ENCODE measurements at places on chromosomes 12 and 14. TPM values are rescaled to one million over a fixed set of nuclear protein-coding genes. Genes with fewer than 3 reads are reported as not detected.

DNA sequence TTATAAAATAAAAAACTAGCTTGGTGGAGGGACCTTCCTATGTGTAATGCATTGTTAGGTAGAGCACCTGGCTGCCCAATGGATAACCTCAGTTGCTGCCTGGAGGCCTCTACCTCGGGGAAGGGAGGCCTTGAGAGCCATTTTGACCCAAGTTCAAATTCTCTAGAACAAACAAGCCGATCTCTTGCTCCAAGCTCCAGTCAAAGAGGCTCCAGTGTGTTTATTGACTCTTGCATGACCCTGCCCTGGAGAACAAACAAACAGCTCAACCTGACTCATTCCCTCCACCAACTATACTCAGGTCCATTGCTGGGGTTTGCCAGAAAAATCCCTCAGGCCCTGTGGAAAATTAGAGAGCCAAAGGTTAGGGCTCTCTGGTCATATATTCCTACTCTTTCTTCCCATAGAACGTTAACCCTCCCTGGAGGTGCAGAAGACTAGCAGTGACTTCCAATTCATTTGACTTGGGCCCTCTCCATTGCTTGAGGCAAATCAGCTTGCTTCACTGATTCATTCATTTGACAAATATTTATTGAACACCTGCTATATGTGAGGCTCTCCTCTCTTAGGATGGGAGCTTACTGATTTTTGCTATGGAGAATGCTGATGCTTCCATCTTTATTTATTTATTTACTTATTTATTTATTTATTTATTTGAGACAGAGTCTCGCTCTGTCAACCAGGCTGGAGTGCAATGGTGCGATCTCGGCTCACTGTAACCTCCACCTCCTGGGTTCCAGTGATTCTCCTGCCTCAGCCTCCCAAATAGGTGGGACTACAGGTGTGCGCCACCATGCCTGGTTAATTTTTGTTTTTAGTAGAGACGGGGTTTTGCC lies 73.7 kb upstream of the CISTR start:
- no peak for DNase-seq

DNA sequence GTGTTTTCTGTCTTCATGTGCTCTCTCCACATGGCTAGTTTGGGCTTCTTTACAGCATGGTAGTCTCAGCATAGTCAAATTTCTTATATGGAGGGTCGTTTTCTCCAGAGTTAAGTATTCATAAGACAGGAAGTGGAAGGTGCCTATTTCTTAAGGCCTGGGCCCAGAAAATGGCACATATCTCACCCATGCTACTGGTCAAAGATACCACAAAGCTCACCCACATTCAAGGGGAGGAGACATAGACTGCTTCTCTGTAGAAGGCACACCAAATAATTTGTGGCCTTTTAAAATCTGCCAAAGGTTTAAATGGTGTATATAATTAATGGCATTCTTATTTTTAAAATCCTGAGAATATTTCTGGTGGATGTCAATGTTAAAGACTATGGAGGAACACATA lies 44.8 kb downstream of the CCDC91 start:
- DNase-seq, result no peak

DNA sequence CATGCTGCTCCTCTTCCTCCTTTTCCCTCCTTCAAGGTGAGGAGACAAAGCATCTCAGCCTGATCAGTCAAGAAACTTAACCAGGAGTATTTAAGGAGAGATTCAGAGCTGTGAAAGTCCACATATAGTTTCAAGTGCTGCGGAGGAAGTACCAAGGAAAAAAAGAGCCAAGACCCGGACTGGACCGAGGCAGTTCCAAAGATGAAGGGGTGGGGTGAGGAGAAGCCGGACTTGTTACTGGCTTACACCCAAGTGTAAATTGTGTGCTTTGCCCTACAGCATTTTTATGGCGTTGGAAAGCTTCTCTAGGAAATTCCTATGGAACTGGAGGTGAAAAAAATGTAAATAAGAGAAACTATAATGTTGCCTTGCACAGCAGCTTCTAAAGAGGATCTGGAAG lies 263.1 kb downstream of the GRIN2B start:
- DNase-seq, result no peak

- DNase-seq, result peak; percentile 95
Observed at GRCh38 chr12:59595883-59596540, at the start of gene SLC16A7. Gene SLC16A7, plus strand, starts transcription at chr12:59596029. Its CDS starts 108,773 bp downstream, at chr12:59704802.

DNA sequence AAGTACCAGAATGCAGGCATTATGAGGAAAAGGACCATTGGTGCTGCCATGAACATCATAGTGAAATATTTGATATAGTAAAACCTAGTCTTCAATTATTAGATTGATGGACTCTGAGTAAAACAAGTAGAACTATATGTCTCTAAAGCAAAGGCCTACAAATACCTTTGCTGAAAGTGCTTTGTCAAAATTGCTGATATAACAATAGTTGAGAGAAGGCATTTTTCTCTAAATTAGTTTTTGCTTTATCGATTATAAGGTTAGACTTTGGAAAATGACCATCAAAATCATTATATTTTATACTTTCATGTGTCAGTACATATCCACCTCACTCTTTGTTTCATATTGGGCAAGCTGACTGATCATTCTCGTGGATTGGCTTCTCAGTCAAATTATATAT lies 836.0 kb upstream of the FBXO33 start:
- no peak for DNase-seq

DNA sequence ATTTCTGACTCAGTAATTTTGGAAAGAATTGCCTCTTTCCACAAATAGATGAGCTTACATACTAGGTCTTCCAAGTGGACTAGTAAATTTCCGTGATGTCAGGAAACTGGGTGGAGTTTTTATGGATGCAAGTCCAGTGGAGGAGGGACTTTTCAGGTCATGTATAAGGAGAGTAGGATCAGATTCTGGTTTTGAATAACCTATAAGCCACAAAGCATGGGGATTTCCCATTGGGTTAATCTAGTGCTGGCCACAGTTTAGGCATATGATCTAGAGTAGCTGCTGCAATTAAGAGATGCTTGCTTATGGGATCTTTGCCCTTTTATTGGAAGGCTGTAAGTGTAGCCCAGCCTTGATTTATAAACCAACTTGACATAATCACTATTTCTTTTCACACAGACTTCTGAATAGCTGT lies 33.8 kb downstream of the STK38L start:
- peak; percentile 72 for DNase-seq

- no peak for DNase-seq
Observed at GRCh38 chr12:118183711-118184110, 47.8 kb downstream of the PEBP1 start.

- no peak for DNase-seq
Observed at GRCh38 chr12:49549735-49550692, 11.2 kb downstream of the KCNH3 start.

DNA sequence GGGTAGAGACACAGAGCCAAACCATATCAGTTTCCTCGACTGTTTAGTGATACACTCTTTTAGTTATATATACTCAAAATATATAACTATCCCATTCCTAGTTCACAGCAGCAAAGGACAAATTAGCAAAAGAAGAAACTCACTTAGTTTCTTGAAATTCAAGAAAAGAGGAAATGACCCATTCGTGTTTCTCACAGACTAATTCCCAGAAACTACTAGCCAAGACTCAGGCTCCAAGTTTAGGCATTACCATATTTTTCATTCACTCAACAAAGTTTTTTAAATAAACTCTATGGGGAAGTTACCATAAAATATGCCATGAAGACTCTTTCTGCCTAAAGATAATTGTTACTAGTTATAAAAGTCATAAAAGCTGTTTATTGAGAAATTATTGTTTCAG lies 152.3 kb upstream of the DAAM1 start:
- DNase-seq, result no peak

DNA sequence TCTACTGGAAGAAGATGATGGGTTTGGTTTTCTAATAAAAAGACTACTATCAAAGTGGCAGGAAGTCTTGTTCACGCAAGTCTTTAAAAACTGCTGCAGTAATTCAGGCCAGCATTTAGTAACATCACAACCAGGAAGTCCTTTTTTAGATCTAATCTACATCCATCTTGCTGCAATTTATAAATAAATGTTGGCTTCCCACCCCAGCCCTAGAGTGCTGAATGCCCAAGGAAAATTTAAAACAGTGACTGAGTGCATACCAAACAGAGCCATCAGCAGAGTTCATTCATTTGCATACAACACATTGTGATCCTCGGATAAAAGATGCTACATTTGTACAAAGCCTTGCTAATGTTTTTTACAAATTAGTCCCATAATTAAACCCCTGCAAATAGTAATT lies 72.1 kb downstream of the PHLDA1 start:
- no peak for DNase-seq

GRCh38 chr14:93219103-93219726 lies 12.2 kb downstream of the UBR7 start:
- DNase-seq, result no peak

- DNase-seq, result no peak
Observed at GRCh38 chr14:52422650-52423356, 108.7 kb downstream of the PTGER2 start.

- DNase-seq, result no peak
Observed at GRCh38 chr12:76820888-76821482, 57.1 kb downstream of the ZDHHC17 start.

Gene RD3L
- 25.5 TPM for total RNA-seq

Gene CLEC2D
- 18.7 TPM for total RNA-seq

Gene BCL2L14
- not detected for total RNA-seq

All from heart left ventricle (tissue), 16 donors.